ENCODE measurements at places on chromosomes 6 and 20.

DNA sequence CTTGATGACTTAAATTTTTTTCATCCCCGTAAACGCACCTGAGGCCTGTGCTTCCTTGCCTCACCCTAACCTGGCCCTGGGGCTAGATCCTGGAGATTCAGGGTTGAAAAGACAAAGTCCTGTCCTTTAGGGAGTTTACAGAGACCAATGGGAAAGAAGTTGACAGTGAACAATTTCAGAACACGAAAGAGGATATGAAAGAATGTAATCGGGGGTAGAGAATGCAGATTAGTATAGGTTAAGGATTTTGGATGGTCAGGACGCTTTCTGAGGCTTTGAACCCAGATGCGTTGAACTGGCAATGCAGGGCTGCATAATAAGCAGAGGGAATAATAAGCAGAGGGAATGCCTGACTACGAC, 1.7 kb upstream of the FBXO5 start:
- DNase-seq = no peak

GRCh38 chr6:37862992-37863391, 43.5 kb downstream of the ZFAND3 start:
- peak; percentile 66 for DNase-seq

GRCh38 chr20:46791722-46792416, 82.4 kb downstream of the SLC2A10 start:
- DNase-seq = no peak

- peak; percentile 1 for DNase-seq
Measured at GRCh38 chr20:10308652-10309051, 90.0 kb downstream of the SNAP25 start.

DNA sequence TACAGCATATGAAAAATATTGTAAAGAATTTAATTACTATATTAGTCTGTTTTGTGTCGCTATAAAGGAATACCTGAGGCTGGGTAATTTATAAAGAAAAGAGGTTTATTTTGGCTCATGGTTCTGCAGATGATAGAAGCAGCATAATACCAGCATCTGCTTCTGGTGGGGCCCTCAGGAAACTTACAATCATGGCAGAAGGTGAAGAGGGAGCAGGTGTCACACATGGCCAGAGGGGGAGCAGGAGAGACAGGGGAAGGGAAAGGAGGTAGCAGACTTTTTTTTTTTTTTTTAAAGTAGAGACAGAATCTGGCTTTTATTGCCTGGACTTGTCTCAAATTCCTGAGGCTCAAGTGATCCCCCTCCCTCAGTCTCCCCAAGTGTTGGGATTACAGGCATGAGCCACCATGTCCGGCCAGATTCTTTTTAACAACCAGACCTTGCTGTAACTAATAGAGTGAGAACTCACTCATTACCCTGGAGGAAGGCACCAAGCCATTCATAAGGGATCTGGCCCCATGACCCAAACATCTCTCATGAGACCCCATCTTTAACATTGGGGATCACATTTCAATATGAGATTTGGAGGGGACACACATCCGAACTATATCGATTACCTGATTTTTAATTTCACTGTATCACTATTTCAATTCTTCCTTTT, 64.6 kb downstream of the MAN1A1 start:
- DNase-seq = no peak

- DNase-seq = no peak
Measured at GRCh38 chr6:4352731-4353130, 217.4 kb upstream of the ECI2 start.
